ENCODE measurements at places on chromosomes 3 and 15.

DNA sequence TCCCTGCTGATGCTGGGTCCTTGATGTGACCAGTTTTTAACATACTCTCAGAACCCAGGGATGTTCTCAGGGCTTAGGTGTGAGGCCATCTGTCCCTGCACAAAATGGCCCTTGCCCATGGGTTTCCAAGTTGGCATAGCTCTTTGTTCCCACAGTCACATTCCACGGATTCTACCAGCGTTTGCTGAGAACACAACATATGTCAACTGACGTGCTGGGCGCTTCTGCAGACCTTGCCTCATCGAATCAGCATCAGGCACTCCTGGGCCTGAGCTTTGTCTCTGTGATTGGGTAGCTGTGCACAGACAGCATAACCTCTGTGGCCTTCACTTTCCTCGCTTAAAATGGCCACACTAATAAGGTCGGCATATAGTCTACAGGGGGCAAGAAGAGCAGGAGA is 69.0 kb downstream of the MGLL start:
- DNase-seq = no peak

- no peak for DNase-seq
Observed at GRCh38 chr15:59170295-59171066, 36.2 kb upstream of the LDHAL6B start.

DNA sequence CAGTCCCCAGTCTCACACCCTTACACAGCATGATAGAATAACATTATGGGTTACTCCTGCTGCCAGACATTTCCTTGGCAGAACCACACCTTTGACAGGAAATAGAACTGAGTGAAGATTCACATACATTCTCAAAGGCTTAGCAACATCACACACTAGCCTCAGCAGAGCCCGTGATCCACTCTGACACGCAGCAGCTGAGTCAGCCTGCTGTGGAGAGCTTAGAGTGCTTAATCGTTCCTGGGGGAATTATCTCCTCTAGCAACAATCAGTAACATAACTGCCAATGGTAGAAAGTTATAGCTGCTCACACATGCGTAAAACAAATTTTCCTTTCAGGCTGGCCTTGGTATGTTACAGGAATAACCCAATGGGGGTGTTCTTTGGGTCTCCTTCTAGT is 382.1 kb downstream of the GAP43 start:
- DNase-seq = no peak

GRCh38 chr3:49759226-49759625 is 27.1 kb downstream of the IP6K1 start:
- no peak for DNase-seq

DNA sequence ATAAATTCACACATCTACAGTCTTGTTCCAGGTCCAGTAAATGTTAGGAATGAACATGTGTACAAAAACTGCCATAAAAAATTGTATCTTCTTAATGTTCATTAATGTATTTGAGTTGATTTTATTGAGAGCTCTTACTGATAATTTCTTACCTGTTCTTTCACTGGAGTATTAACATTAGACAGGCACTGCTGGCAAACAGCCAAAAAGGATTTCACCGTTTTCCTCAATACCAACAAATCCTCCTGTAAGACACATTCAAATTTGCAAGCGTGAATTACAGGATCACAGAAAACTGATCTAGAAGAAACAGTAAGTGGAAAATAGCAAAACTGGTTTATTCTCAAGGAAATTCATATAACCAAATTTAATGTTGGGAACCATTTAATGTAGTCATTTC is 127.4 kb downstream of the PCCB start:
- no peak for DNase-seq

GRCh38 chr3:189288348-189289235 is 116.8 kb downstream of the TPRG1 start:
- DNase-seq = no peak

DNA sequence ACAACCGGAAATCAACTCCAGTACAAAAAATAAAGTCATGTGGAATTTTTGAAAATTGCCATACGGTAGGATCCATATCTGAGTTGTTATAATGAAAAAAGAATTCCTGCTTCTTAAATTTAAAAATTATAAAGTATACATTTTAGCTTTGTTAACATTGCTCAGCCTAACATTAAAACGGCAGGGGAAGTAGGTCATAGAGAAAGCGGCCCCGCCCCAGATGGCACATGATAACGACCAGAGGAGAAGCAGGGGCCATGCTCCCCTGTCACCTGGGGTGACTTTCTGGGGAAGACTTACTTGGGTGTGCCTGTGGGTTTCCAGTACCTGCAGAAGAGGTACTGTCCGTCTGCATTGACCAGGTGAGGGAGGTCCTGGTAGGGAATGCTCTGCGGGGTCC is 921 bp downstream of the MGLL start:
- no peak for DNase-seq

GRCh38 chr15:78739996-78740903 is 71.0 kb downstream of the ADAMTS7 start:
- no peak for DNase-seq

DNA sequence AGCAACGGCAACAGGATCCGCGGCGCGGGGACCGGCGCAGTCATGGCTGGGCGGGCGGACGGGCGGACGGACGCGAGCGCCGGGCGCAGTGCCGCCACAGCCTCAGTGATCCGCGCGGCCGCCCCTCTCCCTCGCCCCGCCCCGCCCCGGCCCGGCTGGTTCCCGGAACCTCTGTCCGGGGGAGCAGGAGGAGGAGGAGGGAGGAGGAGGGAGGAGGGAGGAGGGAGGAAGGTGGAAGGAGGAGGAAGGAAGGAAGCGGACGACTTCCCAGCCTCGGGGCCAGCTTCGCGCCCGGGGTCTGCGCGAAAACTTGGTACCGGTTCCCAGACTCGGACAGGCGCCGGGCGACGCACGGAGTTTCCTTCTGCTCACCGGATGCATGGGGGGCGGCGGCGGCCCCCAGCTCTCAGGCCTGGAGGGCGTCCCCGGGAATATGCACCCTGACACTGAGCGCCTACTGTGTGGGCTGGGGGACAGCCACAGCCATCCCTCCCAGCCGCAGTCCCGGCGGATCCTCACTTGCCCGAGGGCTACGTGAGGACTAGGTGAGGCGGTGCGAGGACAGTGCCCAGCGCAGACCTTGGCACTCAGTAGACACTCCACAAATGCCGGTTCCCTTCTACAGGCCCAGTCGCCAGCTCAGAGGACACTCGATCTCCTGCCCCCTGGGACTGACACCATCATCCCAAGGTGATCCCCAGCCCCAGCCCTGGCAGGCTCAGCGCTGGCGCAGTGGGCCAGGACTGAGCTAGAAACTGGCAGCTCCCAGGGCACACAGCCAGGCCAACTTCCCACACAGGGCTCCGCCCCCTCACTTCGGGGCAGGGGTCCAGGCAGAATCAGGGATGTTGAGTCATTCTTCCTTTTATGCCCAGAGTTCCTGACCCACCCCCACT is at the start of gene SHISA5:
TSS of gene SHISA5 (minus strand) at position 124 of the 896 bp plus-strand sequence. CDS start at position 44, 80 bp downstream.
- no peak for DNase-seq

DNA sequence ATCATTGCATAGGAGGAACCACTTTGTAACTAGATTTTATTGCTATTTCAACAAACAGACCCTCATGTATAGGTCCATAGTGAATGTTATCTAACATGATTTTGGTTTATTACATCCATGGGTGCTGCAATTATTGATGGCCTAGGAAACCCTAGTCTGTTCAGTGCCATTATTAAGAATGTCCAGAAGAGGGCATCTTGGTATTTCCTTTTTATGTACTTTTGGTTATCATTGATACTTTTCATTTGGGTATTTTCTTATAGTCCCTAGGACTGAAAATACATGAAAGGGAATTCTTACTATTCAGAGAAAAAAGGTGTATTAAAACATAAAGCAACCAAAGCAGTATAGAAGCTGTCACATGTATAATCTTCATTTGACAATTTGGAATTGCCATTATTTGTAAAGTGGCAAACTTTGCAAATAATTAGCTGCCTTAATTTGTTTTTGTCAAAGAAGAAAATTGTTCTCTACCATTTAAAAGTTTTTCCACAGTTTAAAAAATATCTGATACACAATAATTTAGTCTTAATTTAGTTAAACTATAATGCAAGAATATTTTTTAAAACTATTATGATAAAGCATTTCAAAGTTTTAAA is 48.7 kb downstream of the CNOT10 start:
- no peak for DNase-seq

Measured in cortex of kidney (tissue), 1 donor.